HTR-8/SVneo (cell line): ENCODE measurements at places on chromosomes 1 and 21.

DNA sequence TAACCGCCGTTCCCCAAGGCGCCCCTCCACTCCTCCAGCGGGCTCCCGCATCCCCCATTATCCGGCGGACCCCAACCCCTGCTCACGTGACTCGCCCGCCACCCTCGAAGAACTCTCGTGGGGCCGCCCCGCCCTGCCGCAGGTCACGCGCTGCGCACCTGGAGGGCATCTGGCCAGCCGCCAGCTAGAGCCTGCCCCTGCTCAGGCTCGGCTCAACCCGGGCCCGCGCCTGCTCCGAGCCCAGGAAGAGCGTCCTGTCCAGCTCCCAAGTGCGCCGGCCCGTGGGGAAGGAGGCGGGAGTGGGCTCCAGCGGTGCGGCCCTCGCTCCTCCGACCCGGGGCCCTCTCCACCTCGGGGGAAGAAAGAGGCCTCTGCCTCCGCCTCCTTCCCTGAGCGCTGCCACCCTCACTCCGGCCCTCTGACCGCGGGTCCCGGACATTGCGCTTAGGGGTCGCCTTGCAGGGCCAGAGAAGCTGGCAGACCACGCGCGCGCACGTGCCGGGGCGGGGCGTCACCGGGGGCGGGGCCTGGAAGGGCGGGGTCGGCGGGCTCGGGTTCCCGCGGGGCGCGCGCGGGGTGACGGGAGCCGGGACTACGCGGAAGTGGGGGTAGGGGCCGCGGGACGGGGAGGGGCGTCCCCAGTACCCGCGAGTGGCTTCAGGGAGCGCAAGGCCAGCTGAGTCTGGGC, 28.4 kb downstream of the HMGN2 start:
- DNase-seq = peak; percentile 76

DNA sequence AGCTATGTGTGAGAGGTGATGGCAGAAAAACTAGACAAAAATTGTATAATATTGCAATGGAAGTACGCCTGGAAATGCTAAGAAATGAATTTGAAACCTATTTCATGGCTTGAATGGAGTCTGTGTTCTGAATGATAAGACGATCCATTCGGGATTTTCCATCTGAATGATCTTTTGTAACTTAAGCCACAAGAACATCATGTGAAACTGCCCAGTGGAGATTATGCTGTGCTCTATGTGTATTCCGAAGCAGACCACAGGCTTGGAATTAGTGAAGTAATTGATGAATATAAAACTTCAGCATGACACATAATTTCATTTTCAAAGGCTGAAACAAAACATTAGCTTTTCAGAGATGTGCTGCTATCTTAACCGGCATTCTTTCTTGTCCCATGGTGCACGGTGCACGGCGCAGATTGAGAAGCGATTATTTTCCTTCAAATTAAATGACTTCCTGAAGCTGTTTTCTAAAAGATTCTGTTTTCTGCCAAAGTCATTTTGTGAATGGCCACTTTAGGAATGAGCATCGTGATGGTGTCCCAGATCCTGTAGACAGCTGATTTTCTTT, 652.9 kb downstream of the PLA2G4A start:
- no peak for DNase-seq

DNA sequence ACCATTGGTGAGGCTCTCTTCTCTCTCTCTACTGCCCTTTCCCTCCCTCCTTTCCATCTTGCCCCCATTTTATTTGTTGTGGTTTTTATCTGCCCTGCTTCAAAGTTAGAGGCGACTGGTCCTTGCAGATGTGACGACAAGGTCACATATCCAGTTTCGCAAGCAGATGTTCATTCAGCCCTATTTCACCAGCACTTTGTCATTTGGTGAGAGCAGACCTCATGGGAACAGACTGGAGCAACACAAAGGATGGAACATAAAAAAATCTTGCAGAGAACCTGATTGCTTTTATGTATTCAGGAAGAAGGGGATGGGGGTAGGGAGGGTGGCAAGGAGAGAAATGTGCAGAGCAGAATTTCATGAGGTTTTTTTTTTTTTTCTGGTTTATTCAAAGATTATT, 84.3 kb downstream of the ELAVL4 start:
- no peak for DNase-seq

DNA sequence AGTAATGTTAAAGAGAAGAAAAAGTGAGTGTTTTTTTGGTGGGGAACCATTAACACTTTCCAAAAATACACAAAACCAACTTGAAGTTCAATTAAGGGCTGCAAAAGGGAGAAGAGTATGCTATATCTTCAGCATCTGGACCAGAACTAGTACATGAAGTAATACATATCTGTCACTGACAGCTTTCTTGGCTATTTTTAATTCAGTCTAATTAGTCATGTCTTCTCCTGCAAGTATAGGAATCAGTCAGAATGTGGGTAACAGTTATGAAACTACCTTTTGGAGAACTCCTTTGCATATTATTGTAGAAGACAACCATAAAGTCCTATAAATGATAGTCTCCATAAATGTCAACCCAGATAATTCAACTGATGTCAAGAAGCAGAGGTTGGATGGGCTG, 901.2 kb downstream of the TTLL7 start:
- no peak for DNase-seq

DNA sequence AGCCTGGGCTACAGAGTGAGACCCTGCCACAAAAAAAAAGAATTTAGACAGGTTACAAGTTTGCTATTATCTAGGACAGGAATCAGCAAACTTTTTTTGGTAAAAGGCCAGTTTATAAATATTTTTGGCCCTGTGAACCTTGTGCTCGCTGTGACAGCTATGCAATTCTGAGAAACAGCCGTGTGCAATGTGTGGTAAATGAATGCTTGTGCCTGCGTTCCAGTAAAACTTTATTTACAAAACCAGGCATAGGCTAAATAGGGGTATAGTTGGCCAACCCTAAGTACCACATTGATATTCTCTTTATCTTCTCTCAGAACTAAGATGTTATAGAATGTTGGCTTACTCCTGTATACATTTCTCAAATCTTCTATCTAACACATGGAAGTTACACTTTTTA, 24.3 kb downstream of the FBXO28 start:
- no peak for DNase-seq

GRCh38 chr1:98793136-98793535, 131.6 kb downstream of the SNX7 start:
- DNase-seq = no peak

DNA sequence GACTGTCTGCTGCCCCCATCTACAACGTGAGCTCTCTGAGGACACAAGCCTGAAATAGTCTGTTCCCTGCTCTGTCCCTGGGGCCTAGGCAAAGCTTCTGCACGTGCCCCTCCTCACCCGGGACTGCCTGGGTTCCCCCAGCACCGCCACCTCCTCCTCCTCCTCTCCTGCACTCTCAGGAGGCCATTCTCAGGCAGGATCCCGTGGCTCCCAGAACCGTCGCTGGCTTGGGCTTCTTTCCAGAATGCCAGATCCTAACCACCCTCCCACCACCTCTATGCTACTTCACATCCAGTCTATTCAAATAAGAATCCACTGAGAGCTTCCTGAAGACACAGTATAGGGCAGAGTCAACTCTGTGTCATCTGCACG, 11.2 kb downstream of the NPHP4 start:
- no peak for DNase-seq

DNA sequence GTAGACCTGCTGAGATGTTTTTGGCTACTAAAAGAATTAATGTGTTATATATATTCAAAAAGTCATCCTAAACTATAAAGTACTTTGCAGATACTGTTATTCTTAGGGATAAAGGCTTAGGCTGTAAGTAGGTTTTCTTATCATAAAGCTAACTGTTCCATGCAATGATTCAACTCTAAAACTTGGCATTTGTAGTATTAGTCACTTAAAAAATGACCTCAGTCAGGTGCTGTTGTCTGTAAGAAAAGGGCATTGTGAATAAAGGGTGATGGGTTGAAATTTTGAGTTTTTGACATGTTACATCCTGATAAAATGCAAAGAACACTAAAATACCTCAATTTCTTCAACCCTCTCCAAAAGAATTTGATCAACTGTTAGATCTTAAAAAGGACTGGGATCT, 32.9 kb downstream of the ADCY10 start:
- no peak for DNase-seq

DNA sequence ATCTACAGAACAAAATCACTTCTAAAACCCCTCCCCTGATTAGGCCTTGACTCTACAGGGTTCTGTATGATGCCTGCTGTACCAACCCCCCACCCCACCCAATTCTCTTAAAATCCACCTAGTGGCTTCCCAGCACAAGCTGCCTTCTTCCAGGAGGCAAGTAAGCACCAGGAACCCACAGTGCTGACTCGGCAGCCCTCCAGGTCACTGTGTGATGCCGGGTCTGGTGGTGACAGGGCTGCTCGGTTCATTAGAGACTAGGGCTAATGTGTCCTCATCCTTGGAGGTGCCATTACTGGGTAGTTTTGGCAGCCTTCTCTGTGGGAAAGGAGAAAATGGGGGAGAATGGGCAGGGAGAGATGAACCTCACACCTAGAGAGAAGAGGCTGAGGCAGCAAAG, 363.5 kb downstream of the PTPRU start:
- DNase-seq = no peak

DNA sequence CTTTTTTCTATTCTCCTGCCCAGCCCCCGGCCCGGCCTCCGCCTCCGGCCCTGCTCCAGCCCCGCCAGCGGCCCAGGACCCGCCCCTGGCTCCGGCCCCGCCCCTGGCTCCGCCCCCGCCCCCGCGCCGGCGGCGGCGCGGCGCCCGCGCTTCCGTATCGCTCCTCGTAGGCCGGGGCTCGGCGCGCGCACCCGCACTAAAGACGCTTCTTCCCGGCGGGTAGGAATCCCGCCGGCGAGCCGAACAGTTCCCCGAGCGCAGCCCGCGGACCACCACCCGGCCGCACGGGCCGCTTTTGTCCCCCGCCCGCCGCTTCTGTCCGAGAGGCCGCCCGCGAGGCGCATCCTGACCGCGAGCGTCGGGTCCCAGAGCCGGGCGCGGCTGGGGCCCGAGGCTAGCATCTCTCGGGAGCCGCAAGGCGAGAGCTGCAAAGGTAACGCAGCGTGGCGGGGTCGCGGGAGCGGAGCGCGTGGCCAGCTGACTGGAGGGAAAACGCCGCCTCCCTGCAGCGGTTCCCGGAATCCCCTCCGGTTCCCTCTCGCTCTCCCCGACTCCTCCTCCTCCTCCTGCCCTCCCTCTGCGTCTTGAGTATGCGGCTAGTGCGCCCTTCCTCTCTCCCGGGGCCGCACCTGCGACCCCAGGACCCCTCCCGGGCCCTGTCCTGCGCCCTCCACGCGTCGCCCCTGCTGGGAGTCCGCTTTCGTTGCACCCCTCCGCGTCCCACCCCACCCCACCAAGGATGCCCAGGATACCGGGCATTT, at the start of gene IFNAR2:
TSS of gene IFNAR2 (plus strand) at position 155 of the 761 bp plus-strand sequence. CDS start 11,985 bp downstream, outside the sequence.
- peak; percentile 82 for DNase-seq

DNA sequence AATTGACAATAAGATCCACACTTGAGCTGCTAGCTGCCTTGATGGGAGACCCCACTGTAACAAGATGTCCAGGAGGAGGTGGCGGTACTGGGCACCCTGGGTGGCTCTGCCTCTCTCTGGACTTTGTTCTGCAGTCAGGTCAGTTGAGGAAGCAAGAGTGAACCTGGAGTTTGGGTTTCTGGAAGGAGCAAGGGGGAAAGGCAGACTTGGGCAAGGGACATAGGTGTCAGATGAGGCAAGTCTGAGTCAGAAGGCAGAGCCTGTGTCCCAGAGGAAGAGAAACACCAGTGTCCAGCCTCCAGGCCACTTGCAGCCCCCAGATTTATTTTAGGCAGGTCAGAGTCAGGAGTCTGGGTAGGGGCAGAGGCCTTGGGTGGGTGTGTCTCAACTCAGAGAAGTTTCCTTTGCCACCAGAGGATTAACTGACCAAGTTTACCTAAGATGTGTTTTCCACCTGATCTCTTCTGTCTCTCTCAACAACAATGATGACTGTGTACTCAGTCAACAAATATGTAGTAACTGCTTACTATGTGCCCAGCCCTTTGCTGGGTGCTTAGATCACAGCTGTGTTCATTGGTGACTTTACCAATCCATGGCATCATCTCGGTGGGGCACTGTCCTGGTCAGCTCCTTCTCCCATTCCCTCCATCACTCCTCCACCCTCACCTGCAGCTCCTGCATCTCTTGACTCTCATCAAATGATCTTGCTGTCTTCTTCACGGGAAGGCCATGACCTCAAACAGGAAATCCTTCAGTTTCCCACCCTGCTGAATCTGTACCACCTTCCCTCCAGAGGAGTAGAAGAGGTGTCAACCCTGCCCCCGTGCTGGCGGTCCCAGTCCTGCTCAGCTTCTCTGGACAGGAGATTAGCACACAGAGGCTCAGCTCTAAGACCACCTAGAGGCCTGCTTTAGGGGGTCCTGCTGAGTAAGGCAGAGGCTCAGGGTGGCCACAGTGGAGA, 36.6 kb downstream of the ELF3 start:
- DNase-seq = no peak

DNA sequence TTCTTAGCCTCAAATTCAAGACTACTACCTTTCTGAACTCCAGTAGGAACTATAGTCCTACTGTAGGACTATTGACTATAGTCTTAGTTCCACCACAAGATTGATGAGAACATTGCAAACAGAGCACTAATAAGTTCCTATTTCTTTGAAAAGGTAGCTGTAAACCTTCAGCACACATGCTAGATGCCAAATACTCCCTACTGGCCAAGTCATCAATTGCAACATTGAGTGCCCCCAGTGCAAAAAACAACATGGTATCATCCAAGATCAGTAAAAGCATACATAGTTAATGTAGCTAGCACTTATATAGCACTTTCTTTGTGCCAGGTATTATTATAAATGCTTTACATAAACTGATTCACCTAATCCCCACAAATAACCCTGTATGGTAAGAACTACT, 99.8 kb downstream of the MRPL39 start:
- DNase-seq = no peak

- DNase-seq = peak; percentile 26
These were observed at the start of gene ASAP3 for GRCh38 chr1:23483321-23484252. Gene ASAP3 (minus strand): TSS chr1:23484179. CDS start chr1:23484133, 46 bp downstream.

- DNase-seq = no peak
These were observed 124.3 kb downstream of the ATG4C start for GRCh38 chr1:62908168-62908695.

- no peak for DNase-seq
These were observed 195.1 kb downstream of the CRB1 start for GRCh38 chr1:197463142-197463541.

- DNase-seq = no peak
These were observed 704 bp upstream of the TOMM40L start for GRCh38 chr1:161225178-161225533.

- DNase-seq = no peak
These were observed 61.7 kb downstream of the KCNN3 start for GRCh38 chr1:154808261-154808908.

DNA sequence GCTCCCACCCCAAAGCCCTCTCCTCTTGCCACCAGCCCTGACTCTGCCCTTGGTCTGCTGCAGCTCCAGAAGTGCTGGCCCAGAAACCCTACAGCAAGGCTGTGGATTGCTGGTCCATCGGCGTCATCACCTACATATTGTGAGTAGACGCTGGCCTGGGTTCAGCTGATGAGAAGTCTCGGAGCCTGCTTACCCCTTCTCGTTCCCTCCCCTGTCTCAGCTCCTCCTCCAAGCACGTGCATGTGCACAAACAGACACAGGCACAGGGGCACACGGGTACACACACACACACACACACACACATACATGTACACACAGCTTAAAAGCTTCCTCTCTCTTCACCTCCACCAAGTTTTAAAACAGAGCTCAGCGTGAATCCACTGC, 24.3 kb downstream of the CAMK1G start:
- DNase-seq = no peak
